Fibroblast of gingiva (primary cell): ENCODE measurements at places on chromosomes 4 and X.

- DNase-seq: no peak
These were observed 46.1 kb upstream of the GPR78 start for GRCh38 chr4:8534129-8534528.

- DNase-seq: peak; percentile 87
These were observed 13.5 kb downstream of the TIMP1 start for GRCh38 chrX:47595716-47596251.

GRCh38 chrX:68833855-68834331, 5.1 kb downstream of the EFNB1 start:
- no peak for DNase-seq

DNA sequence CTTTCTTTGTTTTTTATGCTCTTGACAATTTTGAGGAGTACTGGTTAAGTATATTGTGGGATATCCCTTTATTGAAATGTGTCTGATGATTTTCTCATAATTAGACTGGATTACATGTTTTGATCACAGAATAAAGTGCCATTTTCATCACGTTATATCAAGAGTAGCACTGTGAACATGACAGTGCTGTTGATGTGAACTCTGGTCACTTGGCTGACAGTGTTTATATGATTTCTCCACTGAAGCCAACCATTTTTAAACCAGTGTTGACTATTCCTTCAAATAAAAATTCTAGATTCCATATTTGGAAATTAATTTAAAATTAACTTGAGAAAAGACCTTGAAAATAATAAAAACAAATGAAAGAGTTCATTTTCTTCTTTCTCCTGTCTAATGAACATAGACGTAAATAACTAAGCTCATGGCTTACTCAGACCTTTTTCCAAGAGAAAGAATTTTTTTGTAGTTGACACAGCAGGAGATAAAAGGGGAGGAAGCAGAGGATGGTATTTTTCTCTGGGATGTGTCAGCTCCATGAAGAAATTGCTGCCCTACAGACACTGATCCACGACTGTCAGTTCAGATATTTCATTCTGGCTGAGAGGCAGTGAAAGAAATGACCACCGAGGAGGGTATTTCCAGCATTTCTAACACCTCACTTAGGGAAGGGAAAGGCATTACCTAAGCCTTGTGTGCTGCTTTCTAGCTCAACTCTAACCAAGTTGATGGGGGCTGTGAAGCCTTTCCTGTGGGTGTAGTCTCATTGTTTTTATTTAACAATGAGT, 150.9 kb upstream of the ANK2 start:
- no peak for DNase-seq

GRCh38 chrX:118528071-118528737, 32.6 kb downstream of the DOCK11 start:
- no peak for DNase-seq

GRCh38 chr4:93828995-93829819, 654 bp downstream of the ATOH1 start:
- DNase-seq: no peak

- DNase-seq: peak; percentile 67
These were observed 177.9 kb downstream of the AFAP1 start for GRCh38 chr4:7761720-7762119.

- no peak for DNase-seq
These were observed 142.5 kb upstream of the MAB21L2 start for GRCh38 chr4:150439451-150439933.

- no peak for DNase-seq
These were observed 295.3 kb downstream of the MID1IP1 start for GRCh38 chrX:39096599-39096998.

- no peak for DNase-seq
These were observed 29.4 kb downstream of the NBDY start for GRCh38 chrX:56758456-56758855.

DNA sequence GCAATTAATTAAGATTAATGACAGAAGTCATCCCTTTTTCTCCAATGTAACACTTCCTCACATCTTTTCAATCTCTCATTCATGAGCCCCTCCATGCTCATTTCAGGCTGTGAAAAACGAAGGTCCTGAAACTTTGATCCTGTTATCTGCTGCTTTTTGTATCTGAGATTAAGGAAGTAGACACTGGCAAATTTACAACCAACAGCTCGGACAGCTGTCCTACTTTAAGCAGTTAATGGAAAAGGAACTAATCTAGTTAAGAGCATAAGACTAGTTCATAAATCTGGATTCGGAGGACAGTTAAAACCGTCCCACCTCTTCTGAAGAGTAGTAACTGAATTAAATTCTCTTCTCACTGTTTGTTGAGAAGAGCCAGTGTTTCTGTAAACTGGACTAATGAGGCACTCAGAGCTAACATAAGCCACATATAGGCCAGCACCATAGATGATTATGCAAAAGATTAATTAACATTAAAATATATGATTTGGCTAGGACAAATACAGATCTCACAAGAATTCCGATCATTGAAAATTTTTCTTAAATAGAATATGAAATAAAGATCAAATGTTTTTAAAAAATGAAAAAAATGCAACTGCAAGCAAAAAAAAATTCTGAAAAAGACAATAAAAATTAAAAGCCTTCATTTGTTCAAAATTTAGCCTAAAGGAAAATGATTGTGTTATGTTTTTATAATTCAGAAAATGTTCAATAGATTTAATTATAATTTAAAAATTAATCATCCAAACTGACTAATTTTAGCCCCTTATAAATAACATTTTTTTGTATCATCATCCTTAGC, 114.4 kb downstream of the ANTXR2 start:
- no peak for DNase-seq

GRCh38 chr4:175035905-175036304, 117.7 kb downstream of the ADAM29 start:
- no peak for DNase-seq

DNA sequence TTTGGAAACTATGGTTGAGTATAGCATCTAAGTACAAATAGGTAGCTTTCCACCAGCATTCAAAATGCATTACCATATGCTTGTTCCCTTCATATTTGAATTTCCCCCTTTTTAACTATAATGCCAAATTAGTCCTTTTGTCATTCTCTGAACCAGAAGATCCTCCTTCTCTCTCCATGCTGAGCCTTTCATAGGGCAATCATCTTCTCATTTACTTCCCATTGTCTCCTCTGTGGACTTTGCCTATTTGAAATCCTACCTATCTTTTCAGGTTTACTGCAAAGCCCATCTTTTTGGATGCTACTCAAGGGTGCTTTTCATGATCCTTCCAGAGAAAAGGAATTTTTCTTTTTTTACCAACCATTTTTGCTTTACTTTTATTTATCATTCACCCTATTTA, 54.7 kb downstream of the DKK2 start:
- no peak for DNase-seq

DNA sequence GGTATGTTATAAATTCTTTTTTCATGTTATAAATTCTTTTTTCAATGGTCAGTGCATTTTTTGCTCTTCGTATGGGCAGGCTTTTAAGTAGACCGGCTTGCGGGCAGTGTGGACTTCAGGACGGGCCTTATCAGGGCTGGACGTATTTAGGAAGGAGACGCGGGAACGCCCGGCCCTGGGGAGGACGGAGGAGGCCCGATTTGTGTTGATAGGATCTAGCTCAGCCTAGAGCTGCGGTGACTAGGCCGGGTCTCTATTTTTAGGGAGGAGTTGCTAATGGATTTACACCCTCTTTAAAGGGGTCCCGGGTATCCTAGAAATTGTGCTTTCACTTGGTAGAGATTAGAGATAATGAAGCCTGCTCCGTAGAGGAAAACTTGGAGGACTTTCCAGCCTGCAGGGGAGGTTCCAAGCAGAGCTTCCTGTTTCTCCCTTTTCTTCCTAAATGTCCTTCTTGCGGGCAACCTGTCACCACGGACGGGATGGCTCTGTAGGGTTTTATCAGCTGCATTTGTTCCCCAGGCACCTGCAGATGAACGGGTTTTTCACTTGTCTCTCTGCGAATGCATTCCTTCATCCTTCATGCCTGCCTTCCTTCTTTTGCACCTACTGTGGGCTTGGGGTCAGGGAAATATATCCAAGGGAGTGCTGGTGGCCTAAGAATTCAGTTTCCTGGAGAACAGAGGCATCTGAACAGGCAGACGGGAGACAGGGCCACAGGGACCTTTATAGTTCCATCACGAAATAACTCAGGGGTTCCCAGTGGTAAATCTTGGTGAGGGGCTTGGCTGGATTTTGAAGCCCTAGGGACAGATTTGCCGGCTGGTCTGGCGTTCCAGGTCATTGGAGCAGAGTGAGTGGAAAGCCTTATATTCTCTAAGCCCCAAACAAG, 1.4 kb downstream of the CD99 start:
- peak; percentile 26 for DNase-seq

DNA sequence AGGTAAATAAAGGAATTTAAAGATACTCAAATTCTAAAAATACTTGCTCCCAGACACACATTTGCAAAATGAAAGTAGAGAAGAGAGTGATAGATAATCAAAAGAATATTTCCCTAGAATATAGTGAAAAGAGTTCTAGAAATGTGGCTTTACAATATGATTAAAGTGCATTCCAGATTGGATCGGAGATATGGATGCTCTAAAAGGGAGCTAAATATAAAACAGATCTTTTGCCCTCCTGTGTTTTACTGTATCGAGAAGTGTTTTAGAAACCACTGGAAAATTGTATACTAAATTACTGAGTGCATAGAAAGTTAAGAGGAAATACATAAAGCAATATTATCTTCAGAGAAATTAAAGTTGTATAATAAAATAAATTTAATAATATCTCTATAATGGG, 1392.0 kb downstream of the TECRL start:
- DNase-seq: no peak

- no peak for DNase-seq
These were observed 28.0 kb downstream of the ING2 start for GRCh38 chr4:183532821-183533220.

GRCh38 chr4:143355540-143356217, 19.0 kb downstream of the GAB1 start:
- no peak for DNase-seq

GRCh38 chr4:117225471-117225870, 140.1 kb upstream of the TRAM1L1 start:
- no peak for DNase-seq

DNA sequence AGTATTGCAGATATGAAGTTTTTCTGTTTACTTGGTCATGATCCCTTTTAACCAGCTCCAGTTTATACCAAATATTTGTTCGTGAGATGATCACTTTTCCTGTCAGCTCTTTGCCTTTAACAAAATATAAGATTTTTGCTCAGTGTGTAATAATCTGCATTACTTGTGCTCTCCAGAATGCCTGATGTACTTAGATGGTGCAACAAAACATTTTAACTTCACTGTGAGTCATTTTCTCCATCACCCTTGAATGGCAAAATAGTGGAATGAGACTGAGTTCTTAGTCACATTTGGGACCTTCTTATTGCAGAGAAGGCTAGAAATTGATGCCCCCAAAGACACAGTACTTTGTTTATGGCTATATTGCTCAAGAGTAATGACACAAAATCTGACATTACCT, 252.0 kb downstream of the FRMPD4 start:
- DNase-seq: peak; percentile 30

- no peak for DNase-seq
These were observed 46.8 kb upstream of the SETD7 start for GRCh38 chr4:139602776-139603360.

DNA sequence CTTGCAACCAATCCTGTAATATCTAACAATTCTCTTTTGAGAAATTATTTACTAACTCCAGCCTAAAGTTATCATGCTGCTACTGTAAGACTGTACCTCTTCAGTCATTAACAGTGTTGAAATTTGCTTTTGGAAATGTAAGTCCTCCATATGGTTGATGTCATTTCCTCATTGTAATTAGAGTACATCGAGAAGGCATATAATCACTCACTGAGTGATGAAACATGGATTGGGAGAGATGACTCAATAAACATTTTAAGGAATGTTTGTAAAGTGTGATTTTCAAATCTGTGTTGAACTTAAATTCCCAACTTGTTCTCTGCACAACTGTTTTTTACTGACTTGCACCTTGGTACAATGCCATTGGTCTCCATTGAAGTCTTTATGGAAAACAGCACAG, 61.2 kb downstream of the HMGB2 start:
- DNase-seq: peak; percentile 81

GRCh38 chr4:165810726-165811125, 62.3 kb upstream of the TLL1 start:
- peak; percentile 34 for DNase-seq

GRCh38 chr4:110543577-110543976, 67.6 kb downstream of the ENPEP start:
- no peak for DNase-seq

- no peak for DNase-seq
These were observed 255.5 kb downstream of the LDB2 start for GRCh38 chr4:16642897-16643296.

DNA sequence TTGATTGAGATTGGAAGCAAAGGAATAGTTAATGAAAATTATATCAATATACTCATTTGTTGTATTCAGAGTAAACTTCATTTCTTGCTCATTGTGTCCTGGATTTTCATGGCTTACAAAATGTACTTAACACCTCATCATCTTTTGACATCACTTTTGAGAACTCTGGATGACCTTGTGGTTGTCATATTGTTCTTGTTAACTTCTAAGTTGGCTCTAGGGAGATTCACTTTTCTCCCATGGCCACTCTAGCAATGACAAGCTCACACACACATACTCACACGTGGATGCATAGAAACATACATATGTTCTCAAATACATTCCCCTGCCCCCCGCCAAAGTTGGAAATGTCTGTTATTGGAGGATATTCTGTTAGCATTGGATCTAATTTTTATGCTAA, 15.3 kb downstream of the PHEX start:
- DNase-seq: no peak

DNA sequence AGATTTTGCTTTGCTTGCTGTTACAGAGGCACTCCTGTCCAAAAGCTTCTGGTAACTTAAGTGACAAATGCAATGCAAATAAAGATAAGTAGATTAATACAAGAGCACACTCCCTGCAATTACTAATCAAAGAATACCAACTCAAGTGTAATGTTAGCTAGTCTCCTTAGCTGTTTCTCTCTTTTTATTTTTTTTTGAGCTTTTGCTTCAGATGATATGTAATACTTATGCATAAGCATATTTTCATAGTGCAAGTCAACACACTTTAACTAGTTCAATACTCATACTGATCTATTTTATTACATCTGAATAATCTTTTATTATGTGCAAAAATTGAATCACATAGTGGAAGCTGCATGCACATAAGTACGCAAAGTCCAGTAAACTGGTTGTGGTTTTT, 2.7 kb downstream of the SLC7A11 start:
- no peak for DNase-seq

GRCh38 chrX:20361890-20362262, 95.2 kb upstream of the RPS6KA3 start:
- DNase-seq: peak; percentile 47

GRCh38 chr4:29867412-29867811, 852.8 kb upstream of the PCDH7 start:
- no peak for DNase-seq
